ENCODE measurements at places on chromosomes 2 and 18.

DNA sequence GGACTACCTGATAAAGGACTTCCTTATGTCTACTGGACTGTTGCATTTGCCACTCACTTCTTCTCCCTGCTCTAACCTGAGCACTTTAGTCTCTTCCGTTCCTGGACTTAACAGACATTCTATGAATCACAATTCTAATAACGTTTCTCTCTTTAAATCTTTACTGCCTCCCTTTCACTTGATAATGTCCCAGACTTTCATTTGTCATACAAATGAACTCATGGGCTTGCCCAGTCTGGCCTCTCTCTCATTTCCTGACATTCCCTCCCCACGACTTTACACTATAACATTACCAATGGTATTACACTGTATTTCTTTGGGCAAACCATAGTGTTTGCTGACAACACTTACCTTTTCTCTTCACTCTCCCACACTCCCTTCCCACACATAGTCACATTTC is 540.7 kb upstream of the TMEFF2 start:
- no peak for DNase-seq

DNA sequence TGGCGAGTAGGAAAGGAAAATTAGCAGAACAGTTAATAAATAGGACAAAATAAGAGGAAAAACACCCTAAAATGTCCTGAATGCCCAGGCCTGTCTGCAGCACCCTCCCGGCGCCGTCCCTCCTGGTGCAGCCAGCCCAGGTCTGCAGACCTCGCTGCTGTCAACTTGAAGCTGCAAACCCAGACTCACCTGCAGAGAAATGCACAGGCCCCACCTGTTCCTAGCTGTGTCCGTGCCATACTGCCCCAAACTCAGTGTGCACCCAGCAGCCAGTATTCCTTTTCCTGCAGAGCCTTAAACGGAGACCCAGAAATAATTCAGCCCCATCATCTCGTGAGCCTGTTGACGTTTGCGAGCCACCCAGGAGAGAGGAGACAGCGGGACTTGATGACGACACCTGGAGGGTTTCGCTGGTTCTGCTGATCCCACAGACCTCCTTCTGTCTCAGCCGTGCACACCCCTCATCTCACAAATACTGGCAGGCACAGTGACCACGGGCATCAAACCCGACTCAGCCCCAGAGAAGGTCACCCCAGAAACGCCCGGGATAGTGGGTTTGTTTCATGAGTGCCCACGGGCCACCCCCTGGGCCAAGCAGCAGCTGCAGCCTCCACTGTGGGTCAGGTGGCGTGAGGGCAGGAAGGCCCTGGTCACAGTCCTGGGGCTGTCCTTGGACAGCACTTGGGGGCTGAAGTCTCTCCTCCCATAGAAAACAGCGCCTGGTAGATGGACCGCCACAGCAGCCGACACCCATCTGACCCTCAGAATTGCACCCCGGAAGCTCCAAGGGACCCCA is 239.5 kb upstream of the SALL3 start:
- no peak for DNase-seq

GRCh38 chr2:154698296-154698720 is at the start of gene KCNJ3:
TSS of gene KCNJ3 (plus strand) at chr2:154698695. CDS start at chr2:154698776, 81 bp downstream.
- no peak for DNase-seq

- DNase-seq, result no peak
These were observed 86.7 kb upstream of the ATL2 start for GRCh38 chr2:38463752-38464151.

GRCh38 chr18:2559249-2559648 is 12.1 kb downstream of the METTL4 start:
- DNase-seq, result no peak
